ENCODE measurements at places on chromosomes 7 and 10.

DNA sequence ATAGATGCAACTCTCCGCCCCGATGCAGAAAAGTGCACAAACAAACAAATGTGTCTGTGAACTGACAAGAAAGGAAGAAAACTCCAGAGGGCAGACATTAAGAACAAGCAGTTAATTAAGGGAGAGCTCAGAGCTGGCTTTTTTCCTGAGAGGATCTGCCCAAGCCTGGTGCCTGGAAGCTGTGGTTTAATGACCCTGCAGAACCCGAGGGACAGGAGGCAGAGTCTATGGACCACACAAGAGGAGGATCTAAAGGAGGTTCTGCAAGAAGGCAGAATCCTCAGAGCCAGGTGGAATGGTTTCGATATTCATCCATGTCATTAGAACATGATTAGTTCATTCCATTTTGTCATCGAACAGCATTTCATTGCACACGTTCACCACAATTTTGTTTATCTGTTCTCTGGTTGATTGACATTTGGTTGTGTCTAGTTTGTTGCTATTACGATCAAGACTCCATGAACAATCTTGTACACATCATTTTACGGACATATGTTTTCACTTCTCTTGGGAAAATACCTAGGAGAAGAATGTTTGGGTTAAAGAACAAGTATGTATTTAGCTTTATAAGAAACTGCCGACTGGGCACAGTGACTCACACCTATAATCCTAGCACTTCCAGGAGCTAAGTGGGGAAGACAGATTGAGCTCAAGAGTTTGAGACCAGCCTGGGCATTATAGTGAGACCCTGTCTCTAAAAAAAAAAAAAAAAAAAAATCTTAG lies 560.2 kb downstream of the CALN1 start:
- DNase-seq = no peak

GRCh38 chr10:25966844-25967243 lies 32.8 kb downstream of the MYO3A start:
- no peak for DNase-seq

DNA sequence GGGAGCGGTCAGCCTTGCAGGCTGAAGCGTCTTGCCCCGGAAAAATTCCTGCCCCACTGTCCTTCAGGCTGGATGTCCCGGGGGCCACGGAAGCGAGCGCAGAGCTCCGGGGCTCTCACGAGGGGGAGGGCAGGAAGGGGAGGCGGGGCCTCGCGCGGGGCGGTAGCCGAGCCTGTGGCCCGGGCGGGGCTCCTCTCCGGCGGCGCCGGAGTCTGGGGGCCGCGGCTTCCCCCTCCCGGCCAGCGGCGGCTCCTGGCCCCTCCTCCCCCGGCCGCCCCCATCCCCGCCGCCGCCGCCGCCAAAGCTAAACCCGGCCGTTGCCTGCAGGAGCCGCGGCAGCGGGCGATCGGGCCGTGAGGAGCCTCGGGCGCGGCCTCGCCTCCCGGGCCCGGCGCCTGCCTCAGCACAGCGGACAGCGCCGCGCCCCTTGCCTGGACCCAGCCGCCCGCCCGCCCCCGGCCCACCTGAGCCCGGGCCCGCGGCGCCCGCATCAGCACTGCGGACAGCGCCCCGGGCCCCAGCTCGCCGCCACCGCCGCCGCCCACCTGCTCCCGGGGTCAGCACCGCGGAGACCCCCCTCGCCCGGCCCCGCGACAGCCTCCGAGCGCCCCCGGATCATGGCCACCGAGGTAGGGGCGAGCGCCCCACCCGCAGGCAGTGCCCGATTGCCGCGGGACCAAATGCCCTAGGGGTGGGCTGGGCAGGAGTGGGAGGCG lies at the start of gene GOLGA7B:
GOLGA7B (plus strand) TSS at position 157 of the 716 bp plus-strand sequence; CDS start at position 618, 461 bp downstream.
- DNase-seq = peak; percentile 78

DNA sequence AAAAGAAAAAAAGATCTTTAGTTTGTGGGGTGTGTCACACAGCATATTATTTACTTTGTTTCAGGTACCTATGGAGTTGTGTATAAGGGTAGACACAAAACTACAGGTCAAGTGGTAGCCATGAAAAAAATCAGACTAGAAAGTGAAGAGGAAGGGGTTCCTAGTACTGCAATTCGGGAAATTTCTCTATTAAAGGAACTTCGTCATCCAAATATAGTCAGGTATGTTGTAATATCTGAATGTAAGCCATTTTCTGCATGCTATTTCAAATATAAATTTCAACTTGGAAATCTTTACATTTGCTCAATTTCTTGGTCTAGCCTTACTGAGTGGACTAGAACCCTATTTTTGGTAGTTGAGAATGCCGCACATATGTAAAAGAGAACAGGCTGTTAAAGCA lies 6.4 kb downstream of the CDK1 start:
- no peak for DNase-seq

- DNase-seq = no peak
These were observed 211.2 kb downstream of the GLI3 start for GRCh38 chr7:42025635-42026375.

GRCh38 chr7:90982228-90982627 lies 282.0 kb upstream of the FZD1 start:
- DNase-seq = no peak

- DNase-seq = no peak
These were observed 127.2 kb downstream of the SRI start for GRCh38 chr7:88092676-88092999.

DNA sequence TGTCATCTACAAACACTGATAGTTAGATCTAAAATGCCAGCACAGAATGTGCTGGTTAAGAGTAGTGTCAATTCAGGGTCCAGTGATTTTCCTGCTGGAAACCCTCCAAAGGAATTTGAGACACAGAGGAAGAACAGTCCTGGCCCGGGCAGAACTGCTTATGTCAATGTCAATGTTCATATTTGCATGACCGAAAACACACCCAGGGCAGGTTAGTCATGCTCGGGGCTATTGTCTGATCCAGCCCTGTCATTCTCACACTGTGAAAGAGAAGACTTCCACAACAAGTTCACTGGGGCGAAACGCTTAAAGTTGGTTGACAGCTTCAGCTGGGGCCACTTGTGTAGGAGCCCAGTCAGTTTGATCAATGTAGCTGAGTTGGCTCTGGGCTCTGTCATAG lies 139.3 kb downstream of the C1GALT1 start:
- DNase-seq = no peak
